ENCODE measurements at places on chromosomes 6 and 20.

GRCh38 chr6:136510299-136510698 lies 39.9 kb downstream of the MAP7 start:
- DNase-seq, result no peak

GRCh38 chr20:36572701-36573102 lies 695 bp upstream of the TGIF2 start:
- DNase-seq, result no peak

DNA sequence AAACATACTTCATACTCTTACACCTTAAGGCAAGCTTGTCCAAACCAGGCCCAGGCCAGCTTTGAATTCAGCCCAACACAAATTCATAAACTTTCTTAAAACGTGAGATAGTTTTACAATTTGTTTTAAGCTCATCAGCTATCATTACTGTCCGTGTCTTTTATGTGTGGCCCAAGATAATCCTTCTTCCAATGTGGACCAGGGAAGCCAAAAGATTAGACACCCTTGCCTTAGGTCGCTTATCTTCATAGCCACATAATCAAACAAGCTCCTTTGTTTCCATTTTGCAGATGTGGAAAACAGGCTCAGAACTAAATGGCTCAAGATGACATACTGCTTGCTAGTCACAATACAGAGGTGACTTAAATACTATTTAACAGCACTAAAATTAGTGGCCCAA lies 6.0 kb downstream of the SALL4 start:
- DNase-seq, result no peak

DNA sequence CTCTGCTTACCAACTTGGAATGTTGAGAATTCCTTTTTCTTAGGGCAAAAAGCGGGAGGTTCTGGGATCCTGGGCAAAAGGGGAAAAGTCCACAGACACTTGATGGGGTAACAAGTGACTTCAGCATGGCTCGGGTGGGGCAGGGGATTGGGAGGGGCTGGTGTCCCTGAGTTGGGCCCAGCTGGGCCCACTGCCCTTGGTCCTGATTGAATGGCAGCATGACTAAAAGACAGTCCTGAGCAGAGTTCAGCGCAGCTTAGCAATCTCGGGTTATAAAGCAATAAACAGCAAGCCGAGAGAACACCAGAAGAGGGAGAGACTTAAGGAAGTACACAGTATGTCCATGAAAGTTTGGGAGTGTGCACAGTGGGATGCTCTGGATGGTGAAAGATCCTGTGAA lies 5.6 kb downstream of the PPP2R5D start:
- no peak for DNase-seq

DNA sequence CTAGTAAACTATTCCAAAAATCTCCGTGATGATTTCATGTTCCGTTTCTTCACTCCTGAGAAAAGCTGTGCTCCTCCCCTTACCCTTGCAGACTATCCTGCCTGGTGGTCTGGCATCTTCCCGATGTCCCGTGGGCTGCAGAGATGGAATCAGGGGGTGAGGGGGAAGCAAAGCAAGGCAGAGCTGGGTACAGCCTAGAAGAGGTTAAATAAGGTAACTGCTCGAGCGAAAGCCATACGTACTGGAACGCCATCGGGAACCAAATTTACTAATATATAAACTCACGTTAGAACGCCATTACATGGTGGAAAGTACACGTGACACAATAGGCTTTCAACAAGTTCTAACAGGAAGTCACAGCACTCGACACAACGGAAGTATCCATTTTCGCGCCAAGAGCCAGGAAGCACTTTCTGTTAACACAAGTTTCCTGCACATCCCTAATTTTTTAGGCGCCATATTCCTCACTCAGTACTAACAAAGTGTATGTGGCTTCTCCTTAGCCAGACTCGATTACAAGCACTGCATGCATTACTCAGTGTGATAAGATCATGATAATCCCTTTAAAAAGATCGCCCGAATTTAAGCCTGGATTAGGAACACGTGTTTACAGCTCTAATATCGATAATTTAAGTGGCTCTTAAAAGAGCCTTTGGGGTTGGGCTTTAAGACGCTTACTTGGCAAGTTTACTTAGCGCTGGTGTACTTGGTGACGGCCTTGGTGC lies 101.6 kb upstream of the PRSS16 start:
- DNase-seq, result peak; percentile 98

- no peak for DNase-seq
Measured at GRCh38 chr20:63640086-63640485, 13.1 kb downstream of the STMN3 start.

- no peak for DNase-seq
Measured at GRCh38 chr20:5410470-5410869, 93.7 kb upstream of the PROKR2 start.

Measured in kidney (tissue), 22 donors.